Activated naive CD4-positive, alpha-beta T cell treated with anti-CD3 and anti-CD28 coated beads, Interleukin-2, amount 10 ng/mL, durations not matched to agents 7 days and 5 days (primary cell): ENCODE measurements at places on chromosomes 3 and 15.

- H3K4me3 ChIP-seq = no peak overlapping the region
- no peaks in the 10 kb centered on the region for H3K27me3 ChIP-seq
- H3K4me1 ChIP-seq = peaks cover 13% of the 10 kb centered on the region
Measured at GRCh38 chr3:143810953-143811265, 37.4 kb downstream of the SLC9A9 start.

DNA sequence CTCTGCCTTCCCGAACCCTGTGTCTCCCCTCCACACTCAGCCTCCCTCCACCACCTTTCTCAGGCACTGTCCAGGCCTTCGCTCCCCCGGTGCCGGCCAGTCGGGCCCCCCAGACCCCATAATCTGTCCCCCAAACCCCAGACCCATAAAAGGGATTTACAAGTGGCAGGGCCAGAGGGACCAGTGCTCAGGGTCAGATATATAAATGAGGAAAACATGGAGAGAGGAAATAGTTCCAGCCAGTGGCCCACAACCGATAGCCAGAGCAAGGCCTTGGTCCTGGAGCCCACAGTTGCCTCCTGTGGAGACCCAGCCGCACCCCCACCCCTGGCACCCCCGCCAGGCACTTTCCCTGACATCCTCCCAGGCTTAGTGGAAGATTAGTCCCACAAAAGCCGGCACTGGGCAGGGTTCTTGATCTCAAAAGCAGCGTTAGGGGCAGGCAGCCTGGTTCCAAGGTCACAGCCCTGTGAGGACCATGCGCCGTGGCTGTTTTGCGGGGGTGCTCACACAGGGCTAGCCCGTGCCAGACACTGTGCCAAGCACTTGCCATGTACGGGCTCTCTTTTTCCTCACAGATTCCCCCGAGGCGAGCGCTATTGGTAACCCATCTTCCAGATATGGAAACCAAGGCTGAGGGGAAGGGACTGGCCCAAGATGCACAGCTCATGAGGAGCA, 1.1 kb upstream of the PLXND1 start:
- H3K36me3 ChIP-seq = peaks cover 2% of the 10 kb centered on the region
- peaks cover 15% of the 10 kb centered on the region for H3K4me1 ChIP-seq
- DNase-seq = no peak
- H3K27ac ChIP-seq = no peak overlapping the region
- H3K4me3 ChIP-seq = peak overlapping the region; percentile 72

DNA sequence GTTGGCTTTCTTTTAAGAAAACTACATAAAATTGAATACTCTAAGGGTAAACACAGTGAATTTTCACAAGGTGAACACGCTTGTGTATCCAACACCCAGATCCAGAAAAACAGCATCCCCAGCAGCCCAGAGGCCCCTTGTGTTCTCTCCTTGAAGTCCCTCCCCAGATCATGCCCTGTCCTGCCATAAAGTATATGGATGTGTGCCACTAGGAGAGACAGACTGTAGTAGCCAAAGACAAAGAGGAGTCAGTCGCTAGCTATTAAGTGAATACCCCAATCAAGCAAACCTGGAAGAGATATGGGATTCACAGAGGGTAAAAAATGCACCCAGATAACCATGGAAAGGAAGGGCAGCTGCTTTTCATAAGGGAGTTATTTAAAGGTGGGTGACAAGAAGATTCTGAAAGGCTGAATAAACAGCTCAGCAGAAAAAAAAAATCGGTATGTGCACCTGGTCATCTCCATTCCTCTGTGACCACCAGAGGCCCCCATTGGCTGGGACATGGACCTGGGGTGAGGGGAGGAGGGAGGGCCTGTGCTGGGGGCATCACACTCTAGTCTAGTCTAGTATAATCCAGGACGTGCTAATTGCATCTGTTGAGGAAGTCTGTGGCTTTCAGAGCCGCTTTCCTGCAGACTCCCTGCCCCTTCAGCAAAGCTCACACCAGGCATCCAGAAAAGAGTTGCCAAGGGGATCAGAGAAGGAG, 167.3 kb upstream of the NDN start:
- H3K4me1 ChIP-seq = no peaks in the 10 kb centered on the region
- no peaks in the 10 kb centered on the region for H3K36me3 ChIP-seq
- peaks cover 5% of the 10 kb centered on the region for H3K27me3 ChIP-seq
- no peak for DNase-seq
- H3K4me3 ChIP-seq = no peak overlapping the region

DNA sequence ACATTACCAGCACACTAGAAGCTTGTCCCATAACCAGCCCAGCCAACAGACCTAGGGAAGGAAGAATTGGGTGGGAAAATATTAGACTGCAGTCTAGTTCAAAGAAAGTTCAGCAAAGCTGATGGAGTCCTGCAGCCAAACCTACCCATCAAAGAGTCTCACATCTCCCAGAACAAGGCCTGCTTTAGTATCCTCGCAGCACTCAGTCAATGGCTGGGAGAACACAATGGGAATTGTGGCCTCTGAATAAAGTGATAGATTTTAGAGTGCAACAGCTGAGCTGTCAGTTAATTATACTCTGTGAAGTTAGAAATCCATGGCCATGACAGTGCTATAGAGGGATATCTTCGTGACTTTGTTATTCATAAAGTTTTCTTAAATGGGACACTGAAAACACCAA, 207.2 kb upstream of the NAALADL2 start:
- no peak for DNase-seq
- H3K4me3 ChIP-seq = no peak overlapping the region
- no peaks in the 10 kb centered on the region for H3K36me3 ChIP-seq
- no peaks in the 10 kb centered on the region for H3K4me1 ChIP-seq
- no peak overlapping the region for H3K27ac ChIP-seq

GRCh38 chr15:88083811-88084760, 172.5 kb downstream of the NTRK3 start:
- H3K4me3 ChIP-seq = no peak overlapping the region
- no peak for DNase-seq
- no peak overlapping the region for H3K27ac ChIP-seq
- no peaks in the 10 kb centered on the region for H3K36me3 ChIP-seq
- peaks cover under 1% of the 10 kb centered on the region for H3K27me3 ChIP-seq
